ENCODE measurements at places on chromosomes 2 and 18. TPM values are rescaled to one million over a fixed set of nuclear protein-coding genes. Genes with fewer than 3 reads are reported as not detected.

The AP1S3 gene
- 1.2 TPM for total RNA-seq

The MREG gene
- total RNA-seq, result 0.67 TPM

The ZNF516 gene
- 32.5 TPM for total RNA-seq

DNA sequence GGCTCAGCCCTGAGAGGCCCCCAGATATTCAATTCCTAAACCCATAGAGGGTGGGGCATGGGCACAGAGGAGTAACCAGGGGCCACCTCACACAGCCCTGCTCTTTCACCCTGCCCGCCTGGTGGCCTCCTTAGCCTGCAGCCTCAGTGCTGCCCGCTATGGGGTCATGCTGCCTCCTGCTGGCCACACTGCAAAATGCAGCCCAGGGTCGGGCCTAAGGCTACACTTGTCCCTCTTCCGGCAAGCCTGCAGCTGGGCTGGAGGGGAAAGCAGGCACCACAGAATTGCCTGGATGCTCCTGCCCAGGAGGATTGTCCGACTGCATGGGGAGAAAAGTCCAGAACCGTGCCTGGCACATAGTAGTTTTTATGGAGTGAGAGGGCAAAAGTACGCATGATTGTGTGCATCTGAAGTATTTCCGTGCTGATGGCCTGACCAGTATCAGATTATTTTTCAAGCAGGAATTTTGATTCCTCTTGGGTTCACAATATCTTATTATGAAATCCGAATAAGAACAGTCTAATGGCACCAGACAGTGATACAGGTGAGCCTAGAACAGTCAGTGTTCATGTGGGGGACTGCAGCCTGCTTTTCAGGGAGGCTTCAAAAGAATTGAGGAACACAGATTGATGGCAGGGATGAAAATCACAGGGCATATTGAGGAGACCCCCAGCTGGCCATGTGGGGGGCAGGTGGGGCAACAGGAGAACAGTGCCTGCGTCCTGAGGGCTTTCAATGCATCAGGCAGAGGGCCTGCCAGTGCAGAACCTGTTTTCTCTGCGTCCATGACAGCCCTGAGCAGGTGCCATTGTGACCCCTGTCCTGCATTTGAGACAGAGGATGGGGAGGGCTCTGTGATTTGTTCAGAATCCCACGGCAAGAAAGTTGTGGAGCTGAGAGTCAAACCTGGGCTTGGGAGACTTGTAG lies 51.2 kb upstream of the ALPP start:
- DNase-seq, result peak; percentile 93

DNA sequence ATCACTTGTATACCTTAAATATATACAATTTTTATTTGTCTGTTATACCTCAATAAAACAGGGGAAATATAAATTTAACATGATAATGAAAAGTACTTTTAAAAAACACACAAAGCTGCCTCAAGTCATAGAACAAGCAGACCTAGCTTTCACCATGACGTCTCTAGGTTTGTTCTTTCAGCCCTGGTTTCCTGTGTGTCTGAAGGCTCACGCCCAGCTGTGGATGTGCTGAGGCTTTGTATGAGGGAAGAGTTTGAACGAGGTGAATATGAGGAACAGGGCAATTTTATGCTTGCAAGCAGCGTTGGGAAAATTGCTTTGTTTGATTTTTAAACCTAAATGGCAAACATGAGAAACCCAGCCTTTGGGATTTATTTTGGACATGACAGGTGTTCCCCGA lies 15.3 kb downstream of the SH3RF3 start:
- no peak for DNase-seq

- no peak for DNase-seq
Measured at GRCh38 chr2:159516241-159516758, 100.0 kb downstream of the BAZ2B start.

GRCh38 chr2:127121776-127122176 lies 14.8 kb upstream of the BIN1 start:
- DNase-seq, result peak; percentile 92

- no peak for DNase-seq
Measured at GRCh38 chr2:10175441-10175840, 52.9 kb downstream of the RRM2 start.

- DNase-seq, result peak; percentile 93
Measured at GRCh38 chr2:38076152-38076709, 280 bp upstream of the CYP1B1 start.

The PLGLB2 gene
- not detected for total RNA-seq

DNA sequence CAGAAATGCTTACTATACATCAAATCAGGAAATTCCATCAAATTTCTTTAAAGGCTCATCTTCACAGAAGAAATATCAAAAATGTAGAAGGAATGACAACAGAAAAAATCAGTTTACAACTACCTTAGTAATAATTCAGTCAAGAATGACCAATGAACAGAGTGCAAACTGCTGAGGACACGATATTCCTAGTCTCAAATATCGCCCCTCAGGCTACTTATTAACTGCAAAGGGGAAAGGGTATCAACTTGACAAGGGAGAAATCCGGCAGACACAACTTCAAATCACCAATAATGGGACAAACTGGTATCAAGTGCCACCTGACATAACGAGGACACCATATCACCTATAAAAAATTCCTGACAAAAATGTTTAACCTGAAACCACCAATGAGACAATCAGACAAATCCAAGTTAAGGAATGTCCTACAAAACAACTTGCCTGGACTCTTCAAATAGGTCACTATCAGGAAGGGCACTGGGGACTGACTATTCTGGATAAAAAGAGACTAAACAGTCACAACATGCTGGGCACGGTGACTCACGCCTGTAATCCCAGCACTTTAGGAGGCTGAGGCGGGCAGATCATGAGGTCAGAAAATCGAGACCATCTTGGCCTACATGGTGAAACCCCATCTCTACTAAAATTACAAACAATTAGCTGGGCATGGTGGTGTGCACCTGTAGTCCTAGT lies 12.8 kb downstream of the COX7A2L start:
- DNase-seq, result no peak

The SERPINB12 gene
- not detected for total RNA-seq

The XIRP2 gene
- 0.42 TPM for total RNA-seq

The GREB1L gene
- 3.3 TPM for total RNA-seq

DNA sequence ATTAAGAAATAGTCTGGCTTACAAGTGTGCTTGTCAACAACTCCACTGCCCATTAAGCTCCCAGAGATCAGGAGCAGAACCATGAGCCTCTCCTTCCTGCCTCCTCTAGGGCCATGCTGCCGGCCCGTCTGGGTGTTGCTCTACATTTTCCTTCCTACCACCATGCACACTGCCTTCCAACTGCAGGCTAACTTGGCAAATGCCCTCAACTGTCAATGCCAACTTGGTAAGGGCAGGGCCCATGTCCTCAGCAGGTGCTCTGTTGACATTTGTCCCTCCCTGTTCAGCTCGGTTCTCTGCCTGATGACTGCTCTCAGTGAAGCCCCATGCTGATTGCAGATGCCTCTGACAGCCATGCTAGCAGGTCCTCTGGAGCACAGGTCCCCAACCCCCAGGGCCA lies 345.2 kb downstream of the ALK start:
- no peak for DNase-seq

The STEAP3 gene
- 5.7 TPM for total RNA-seq

- no peak for DNase-seq
Measured at GRCh38 chr18:6269660-6270332, 144.9 kb downstream of the L3MBTL4 start.

GRCh38 chr2:197322724-197323720 lies 12.4 kb upstream of the ANKRD44 start:
- DNase-seq, result no peak

DNA sequence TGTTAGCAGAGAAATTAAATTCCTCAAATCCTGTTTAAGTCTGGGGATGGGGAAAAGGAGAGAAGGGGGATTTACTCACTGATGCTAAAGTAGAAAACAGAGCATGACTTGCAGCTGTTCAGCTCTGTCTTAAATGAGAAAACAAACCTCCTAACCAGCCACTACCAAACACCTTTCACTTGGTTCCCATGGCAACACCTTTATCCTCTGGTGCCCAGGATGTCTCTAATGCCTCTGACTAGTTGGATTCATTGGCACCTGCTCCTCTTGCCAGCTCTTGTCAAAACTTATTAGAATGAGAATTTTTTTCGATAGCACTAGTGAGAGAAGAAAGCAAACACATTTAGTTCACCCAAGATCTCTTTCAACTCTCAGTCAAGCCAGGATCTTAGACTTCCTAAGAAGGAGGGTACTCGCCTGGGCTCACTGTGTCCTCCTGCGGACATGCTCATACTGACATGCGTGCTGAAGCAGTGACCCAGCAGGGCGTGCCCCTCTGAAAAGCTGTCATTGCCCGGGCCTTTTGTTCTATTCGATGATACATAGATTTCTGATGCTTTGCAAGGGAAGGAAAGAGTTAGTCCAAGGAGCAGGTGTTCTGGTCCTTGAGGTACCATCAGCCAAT lies 656.0 kb upstream of the CELF4 start:
- no peak for DNase-seq

- DNase-seq, result no peak
Measured at GRCh38 chr18:66325251-66325650, 278.6 kb downstream of the CDH19 start.

The PFN4 gene
- 1.0 TPM for total RNA-seq

GRCh38 chr2:229635371-229635680 lies 79.0 kb downstream of the DNER start:
- no peak for DNase-seq

DNA sequence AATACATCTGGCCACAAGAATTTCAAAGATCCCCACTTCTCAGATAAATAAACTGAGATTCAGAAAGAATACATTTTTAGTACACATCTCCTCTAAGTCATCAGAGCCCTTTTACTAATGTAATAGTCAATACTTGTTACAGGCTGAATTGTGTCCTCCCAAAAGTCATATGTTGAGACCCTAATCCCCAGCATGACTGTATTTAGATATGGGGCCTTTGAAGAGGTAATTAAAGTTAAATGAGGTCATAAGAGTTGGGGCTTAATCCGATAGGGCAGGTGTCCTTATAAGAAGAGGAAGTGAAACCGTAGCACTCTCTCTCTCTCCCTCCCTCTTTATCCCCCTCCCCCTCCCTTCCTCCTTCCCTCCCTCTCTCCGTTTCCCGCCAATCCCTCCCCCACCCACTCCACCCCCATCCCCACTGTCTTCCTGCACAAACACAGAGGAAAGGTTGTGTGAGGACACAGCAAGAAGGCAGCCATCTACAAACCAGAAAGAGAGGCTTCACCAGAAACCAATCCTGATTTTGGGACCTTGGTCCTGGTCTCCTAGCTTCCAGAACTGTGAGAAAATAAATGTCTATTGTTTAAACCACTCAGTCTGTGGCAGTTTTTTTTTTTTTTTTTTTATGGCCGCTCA lies 66.6 kb upstream of the ZNF397 start:
- no peak for DNase-seq

GRCh38 chr2:10787176-10787968 lies 25.2 kb downstream of the PDIA6 start:
- DNase-seq, result no peak

The MROH2A gene
- total RNA-seq, result not detected

The RESP18 gene
- total RNA-seq, result not detected

DNA sequence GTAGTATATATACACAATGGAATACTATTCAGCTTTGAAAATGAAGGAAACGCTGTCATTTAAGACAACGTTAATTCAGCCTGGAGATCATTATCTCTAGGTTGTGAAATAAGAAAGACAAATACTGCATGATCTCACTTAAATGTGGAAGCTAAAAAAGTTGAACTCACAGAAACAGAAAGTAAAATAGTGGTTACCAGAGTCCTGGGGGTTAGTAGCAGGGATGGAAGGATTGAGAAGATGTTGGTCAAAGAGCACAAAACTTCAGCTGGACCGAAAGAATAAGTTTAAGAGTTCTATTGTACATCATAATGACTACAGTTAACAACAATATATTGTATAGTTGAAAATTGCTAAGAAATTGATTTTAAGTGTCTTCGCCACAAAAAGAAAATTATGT lies 670.3 kb downstream of the NR4A2 start:
- no peak for DNase-seq

The FSHR gene
- not detected for total RNA-seq

The FABP1 gene
- not detected for total RNA-seq

- DNase-seq, result no peak
Measured at GRCh38 chr2:121532347-121532766, 1.7 kb downstream of the RNU4ATAC start.

The ALPI gene
- not detected for total RNA-seq

The FBXO15 gene
- total RNA-seq, result not detected

The ZSWIM2 gene
- total RNA-seq, result not detected

DNA sequence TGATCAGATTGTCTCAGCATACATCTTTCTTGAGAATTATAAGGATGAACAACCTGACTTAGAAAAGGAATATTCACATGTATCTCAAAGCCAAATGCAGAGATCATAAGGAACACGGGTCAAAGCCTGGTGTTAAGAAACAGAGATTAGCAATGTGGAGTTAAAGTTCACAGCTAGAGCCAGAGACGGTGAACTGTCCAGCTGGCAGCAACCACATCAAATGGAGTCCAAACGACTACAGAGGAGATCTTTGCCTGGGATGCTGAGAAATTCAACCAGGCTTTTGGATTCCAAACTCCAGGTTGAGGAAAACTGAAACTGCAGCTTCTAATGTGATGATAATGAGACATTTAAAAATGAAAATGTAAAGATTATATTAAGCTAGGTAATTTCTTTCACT lies 939.9 kb upstream of the NXPH2 start:
- DNase-seq, result no peak

DNA sequence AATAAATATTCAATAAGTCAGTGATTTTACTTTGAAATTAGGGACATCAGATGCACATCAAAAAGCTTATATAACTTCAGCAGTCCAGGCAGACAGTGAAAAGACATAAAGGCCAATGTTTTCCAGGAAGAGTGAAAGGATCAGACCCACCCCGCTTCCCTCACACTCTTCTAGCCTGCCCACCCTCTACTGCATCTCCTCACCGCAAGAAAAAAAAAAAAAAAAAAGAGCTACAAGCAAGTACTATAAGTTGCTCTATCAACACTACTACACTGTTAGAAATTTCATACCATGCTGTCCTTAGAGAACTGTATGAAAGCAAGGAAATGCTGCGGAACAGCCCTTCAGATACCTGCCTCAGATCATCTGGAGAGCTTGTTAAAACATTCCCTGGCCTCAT lies 240.8 kb downstream of the ZEB2 start:
- no peak for DNase-seq

- no peak for DNase-seq
Measured at GRCh38 chr18:37182340-37183135, 353.6 kb downstream of the KIAA1328 start.

The IL1R2 gene
- total RNA-seq, result 16.3 TPM

DNA sequence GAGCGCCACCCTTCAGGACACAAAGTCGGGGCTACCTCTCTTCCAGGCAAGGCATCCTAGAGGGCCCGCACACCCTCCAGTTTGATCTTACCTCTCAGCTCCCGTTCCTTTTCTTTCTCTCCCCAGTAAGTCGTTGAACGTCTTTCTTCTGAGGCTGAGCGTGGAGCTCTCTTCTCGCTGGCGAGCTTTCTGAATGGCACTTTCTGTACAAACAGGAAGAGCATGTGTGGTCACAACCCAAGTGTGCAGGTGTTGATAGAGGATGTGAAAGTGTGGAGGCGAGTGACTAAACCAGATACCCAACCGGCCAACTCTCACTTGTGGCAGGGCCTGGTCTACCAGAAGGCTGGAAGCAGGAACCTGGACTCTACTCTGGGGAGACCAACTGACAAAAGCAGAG lies at the start of gene AFF3:
TSS of gene AFF3 (minus strand) at position 198 of the 400 bp plus-strand sequence. CDS start 38,136 bp downstream, outside the sequence.
- DNase-seq, result no peak

The PLEK gene
- 22.7 TPM for total RNA-seq

- DNase-seq, result no peak
Measured at GRCh38 chr2:64730551-64731262, 77.0 kb upstream of the SERTAD2 start.

The VPS54 gene
- 18.7 TPM for total RNA-seq

The LRP1B gene
- 0.48 TPM for total RNA-seq

GRCh38 chr2:118973542-118973951 lies 31.6 kb downstream of the MARCO start:
- no peak for DNase-seq
